ENCODE measurements at places on chromosomes 7 and 10.
A peak's percentile ranks its signal among the peaks of the same experiment; 100 is the strongest.

DNA sequence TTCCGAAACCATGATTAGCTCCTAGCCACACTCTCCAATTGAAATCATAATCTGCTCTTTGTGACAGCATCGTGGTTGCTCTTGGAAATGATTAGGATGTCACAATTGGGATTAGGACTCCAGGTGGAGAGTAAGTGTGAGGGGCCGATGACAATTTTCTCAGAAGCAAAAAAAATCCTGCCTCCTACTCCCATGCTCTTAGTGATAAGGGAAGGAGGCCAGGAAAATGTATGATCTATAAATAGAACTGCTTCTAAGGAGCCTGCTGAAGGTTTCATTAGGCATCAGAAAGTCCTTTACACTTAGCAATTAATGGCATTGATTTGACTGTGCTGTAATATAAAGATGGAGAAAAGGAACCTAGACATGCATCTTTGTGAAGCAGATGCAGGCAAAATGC, 226.3 kb upstream of the AGK start:
- DNase-seq = no peak

DNA sequence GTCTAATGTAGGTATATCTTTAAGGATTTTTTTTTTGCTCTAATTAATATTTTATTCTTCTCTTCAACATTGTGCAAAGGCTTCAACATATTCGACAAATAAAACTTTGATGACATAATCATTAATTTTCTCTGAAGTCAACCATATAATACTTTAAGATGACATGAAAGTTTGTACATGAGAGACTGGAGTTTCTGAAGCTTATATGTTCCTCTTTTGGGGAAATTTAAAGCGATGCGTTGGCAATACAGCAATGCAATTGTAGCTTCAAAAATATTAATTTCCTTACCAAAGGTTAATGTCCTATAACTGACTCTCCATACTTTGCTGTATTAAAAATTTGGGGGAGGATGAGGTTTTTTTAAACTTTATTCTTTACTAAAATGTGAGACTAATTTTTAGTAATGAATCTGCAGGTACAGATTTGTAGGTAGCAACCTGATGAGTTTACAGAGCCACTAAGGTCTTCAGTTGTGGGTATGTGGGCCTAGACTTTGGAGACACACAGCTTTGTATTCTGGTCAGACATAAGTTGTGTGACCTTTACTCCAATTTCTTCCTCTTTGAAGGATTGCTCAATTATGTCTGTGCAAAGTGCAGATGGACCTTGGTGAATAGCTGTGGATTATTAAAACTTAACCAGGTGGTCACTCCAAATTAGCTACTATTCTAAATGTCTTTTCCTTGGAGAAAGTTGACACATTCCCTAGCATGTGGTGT, 18.0 kb upstream of the LIPA start:
- DNase-seq = no peak

- no peak for DNase-seq
Observed at GRCh38 chr10:111298031-111298430, 221.2 kb downstream of the ADRA2A start.

- no peak for DNase-seq
Observed at GRCh38 chr10:72134785-72135767, 46.7 kb upstream of the SPOCK2 start.

DNA sequence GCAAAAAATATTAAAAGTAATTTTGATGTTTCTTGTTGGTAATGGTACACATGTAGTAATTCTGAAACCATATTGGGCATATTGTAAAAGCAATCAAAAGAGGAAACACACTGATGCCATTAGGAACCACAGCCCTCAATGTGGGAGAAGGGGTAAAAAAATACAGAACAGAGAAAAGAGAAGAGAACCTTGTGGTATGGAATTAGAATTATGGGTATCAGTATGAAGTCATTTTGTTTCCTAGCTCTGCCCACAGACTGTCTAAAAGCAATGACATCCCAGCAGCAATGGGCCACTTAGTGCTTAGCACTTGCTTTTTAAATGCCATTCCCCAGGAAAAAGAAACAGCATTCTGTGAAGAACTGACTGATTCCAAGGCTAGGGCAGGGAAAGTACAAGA, 61.5 kb downstream of the CPVL start:
- DNase-seq = no peak

- DNase-seq = peak; percentile 7
Observed at GRCh38 chr7:21261627-21262594, 166.0 kb upstream of the SP4 start.

DNA sequence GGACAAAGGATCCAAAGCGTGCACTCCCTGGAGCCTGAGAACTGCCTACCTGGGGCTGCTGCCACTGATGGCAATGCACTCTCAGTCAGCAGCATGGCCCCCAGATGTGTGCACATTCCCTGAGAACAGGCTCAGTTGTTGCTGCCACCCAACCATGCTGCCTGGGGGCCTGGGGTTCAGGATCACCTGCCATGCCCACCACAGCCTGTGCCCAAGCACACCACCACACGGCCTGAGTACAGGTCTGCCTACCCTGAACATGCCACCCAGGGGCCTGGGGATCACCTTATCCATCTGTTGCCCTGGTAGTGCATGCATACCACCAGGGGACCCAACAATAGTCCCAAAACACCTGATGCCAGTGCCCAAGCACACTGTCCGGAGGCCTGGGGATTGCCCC, 1174.5 kb downstream of the SORCS1 start:
- no peak for DNase-seq

DNA sequence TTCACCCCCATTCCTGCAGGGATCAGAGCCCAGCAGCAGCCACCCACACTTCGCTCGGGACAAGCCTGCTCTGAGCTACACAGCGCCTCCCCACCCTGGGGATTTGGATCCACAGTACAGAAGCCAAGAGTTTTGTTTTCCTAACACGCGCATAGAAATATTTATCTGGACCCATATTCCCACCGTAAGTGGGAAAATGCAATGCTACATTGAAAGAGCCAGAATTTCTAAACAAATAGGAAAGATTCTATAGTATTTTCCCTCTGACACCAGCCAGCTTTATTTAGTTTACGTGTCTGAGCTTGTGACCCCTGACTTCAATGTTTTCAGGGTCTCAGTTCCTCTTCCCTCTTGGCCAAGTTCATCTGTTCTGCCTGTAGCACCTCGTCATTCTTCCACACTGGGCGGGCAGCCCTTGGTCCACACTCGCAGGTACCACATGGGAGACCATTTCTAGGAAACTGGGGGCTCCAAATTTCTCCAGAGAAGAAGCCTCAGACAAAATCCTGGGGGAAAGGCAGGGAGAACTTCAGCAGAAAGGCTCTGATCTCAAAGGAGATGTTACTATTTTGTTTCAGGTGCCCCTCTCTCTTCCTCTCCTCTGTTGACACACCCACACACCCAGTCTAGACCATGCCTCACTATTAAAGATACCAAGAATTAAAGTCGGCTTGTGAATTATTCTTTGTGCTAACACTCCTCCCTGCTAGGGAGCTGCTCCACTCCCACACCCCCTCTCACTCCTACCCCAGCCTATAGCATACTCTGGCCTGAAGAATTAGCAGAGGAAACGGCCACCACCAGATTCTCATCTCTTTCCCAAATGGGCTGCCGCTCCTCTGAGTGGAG, 116.0 kb upstream of the PCGF5 start:
- no peak for DNase-seq

GRCh38 chr7:35316549-35316948, 62.6 kb upstream of the TBX20 start:
- DNase-seq = no peak

DNA sequence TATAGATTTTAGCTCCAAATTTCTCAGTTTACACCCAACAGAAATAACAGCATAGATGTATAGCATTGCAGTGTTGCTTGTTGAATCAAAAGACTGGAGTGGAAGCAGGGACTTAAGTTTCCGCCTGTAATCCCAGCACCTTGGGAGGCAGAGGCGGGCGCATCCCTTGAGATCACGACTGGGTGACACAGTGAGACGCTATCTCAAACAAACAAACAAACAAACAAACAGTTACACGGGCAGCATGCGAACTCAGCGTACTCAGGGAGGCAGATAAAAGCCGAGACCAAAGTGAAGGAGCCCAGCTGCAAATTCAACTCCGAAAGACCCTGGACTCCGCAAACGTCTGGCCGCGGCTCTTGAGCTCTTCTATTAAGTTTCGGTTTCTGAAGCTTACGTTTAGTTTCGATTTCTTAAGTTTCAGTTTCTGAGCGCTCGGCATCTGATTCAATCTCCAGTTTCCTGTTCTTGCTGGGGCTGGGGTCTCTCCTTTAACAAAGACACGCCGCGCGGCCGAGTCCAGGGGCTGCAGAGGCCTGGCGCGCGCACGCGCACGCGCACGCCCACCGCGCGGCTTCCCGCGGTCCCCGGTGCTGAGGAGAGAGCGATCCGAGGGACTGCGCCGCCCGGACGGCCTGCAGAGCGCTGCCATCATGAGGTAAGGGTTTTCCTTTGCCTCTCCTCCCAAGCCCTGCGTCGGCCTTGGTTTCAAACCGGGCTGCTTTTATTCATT, at the start of gene IFIT5:
IFIT5 (plus strand) TSS at position 423 of the 733 bp plus-strand sequence; CDS start at position 654, 231 bp downstream.
- DNase-seq = peak; percentile 81

DNA sequence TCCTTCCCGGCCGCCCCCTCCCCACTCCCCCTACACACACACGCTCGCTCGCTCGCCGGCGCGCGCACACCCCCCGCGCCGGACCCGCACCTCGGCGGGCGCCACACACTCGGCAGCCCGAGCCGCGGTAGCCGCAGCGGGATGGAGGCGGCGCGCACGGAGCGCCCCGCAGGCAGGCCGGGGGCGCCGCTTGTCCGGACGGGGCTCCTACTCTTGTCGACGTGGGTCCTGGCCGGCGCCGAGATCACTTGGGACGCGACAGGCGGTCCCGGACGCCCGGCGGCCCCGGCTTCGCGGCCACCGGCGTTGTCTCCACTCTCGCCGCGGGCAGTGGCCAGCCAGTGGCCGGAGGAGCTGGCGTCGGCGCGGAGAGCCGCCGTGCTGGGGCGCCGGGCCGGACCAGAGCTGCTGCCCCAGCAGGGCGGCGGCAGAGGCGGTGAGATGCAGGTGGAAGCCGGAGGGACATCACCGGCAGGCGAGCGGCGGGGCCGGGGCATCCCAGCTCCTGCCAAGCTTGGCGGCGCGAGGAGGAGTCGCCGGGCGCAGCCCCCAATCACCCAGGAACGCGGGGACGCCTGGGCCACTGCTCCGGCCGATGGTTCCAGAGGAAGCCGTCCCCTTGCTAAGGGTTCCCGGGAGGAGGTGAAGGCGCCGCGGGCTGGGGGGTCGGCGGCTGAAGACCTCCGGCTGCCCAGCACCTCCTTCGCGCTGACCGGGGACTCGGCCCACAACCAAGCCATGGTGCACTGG, at the start of gene SORCS3:
SORCS3 (plus strand) TSS at position 104 of the 750 bp plus-strand sequence.
- no peak for DNase-seq

GRCh38 chr10:124566981-124567835, 105.6 kb downstream of the LHPP start:
- peak; percentile 39 for DNase-seq

GRCh38 chr7:125118444-125118843, 188.8 kb upstream of the POT1 start:
- no peak for DNase-seq

GRCh38 chr7:25858525-25859411, 293.2 kb upstream of the NFE2L3 start:
- DNase-seq = no peak

GRCh38 chr10:128103229-128103714, 23.0 kb downstream of the MKI67 start:
- no peak for DNase-seq

DNA sequence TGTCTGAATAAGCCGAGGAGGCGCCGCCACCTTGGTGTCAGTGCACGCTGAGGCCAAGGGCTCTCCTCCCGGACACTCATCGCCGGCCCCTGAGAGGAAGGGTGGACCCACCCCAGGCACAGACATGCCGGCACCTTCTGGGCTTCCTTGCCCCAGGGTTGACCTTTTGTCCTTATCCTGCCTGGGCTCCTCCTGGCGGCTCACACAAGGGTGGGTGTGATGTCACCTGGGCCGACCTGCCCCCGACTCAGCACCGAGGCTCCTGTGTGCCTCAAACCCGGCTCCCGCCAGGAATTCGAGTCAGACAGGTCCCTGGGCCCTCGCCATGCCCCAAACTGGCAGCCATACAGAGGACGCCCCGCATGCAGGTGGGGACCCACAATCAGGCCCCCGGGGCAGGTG, 17.7 kb upstream of the CFAP46 start:
- no peak for DNase-seq

DNA sequence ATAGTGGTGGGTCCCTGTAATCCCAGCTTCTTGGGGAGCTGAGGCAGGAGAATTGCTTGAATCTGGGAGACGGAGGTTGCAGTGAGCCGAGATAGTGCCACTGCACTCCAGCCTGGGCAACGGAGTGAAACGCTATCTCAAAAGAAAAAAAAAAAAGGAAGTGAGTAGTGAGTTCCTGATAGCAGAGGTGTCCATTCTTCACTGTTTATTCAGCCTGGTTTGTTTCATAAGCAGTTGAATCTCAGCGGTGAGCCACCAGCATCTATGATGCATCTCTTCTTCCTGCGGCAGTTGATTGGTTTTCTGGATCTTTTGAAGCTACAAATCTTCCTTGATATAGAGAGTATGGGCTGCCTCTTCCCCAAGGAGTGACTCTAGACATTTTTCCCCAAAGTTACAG, 316.1 kb upstream of the MTPN start:
- DNase-seq = no peak

- DNase-seq = no peak
Observed at GRCh38 chr7:123714296-123715080, 34.3 kb downstream of the WASL start.

Data from putamen (tissue), 1 donor.